Spinal cord (tissue), 10 donors: ENCODE measurements at places on chromosomes 1 and 21. TPM values are rescaled to one million over a fixed set of nuclear protein-coding genes. Genes with fewer than 3 reads are reported as not detected.

Gene SLC35D1
- 12.3 TPM for polyA plus RNA-seq

Gene IFNLR1
- 1.6 TPM for polyA plus RNA-seq

Gene ZBTB8B
- 8.3 TPM for polyA plus RNA-seq

Gene RNF220
- polyA plus RNA-seq, result 111 TPM

Gene KCNN3
- polyA plus RNA-seq, result 19.9 TPM

Gene NTNG1
- 24.5 TPM for polyA plus RNA-seq

GRCh38 chr1:51222136-51222787 lies 13.8 kb upstream of the RNF11 start:
- no peaks in the 10 kb centered on the region for H3K4me1 ChIP-seq
- H3K4me3 ChIP-seq, result no peak overlapping the region
- H3K27me3 ChIP-seq, result no peaks in the 10 kb centered on the region
- DNase-seq, result no peak
- H3K36me3 ChIP-seq, result no peaks in the 10 kb centered on the region

GRCh38 chr1:21262293-21263051 lies 27.8 kb downstream of the ECE1 start:
- peaks cover 53% of the 10 kb centered on the region for H3K4me1 ChIP-seq
- H3K27me3 ChIP-seq, result no peaks in the 10 kb centered on the region
- H3K36me3 ChIP-seq, result peaks cover 26% of the 10 kb centered on the region
- peak overlapping the region; percentile 79 for H3K27ac ChIP-seq
- H3K4me3 ChIP-seq, result no peak overlapping the region

GRCh38 chr21:37270576-37271365 lies 3.6 kb upstream of the VPS26C start:
- H3K27me3 ChIP-seq, result no peaks in the 10 kb centered on the region
- H3K4me1 ChIP-seq, result peaks cover 5% of the 10 kb centered on the region
- no peaks in the 10 kb centered on the region for H3K36me3 ChIP-seq

DNA sequence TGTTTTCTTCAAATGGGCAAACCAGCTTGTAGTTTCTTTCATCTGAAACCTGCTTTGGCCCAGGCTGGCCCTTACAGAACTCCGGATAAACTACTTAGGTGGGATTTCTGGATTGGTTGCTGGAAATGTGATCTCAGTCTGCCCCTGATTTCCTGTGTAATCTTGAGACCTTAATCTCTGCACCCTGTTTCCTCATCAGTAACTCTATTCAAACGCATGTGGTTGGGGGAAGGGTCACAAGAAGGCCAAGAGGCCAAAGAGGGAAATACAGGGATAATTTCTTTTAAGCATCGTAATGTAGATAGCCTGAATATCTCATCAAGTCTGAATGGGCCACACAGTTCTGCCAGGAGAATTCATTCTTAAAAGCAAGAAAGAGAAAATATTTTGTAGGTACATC lies 483.6 kb downstream of the LTN1 start:
- no peak overlapping the region for H3K27ac ChIP-seq
- H3K27me3 ChIP-seq, result no peaks in the 10 kb centered on the region
- no peaks in the 10 kb centered on the region for H3K4me1 ChIP-seq
- no peaks in the 10 kb centered on the region for H3K36me3 ChIP-seq
- H3K4me3 ChIP-seq, result no peak overlapping the region
- DNase-seq, result no peak

DNA sequence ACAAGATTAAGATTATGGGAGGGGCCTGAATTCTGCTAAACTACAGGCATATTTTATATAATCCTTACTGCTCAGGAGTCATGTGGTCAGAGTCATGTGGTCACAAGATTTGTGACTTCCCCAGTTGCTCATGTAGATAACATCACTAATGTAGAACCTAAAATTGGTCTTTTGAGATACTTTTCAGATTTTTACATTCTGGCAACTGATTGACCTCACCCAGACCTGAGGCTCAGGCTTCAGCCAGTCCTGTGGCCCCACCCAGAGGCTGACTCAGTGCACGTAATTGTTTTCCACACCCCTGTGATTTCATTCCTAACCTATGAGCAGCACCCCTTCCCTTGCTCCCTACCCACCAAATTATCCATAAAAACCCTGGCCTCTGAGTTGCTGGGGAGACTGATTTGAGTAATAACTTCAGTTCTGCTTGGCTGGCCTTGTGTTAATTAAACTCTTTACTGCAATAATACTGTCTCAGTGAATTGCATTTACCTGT lies 41.7 kb upstream of the ZNF326 start:
- H3K27me3 ChIP-seq, result no peaks in the 10 kb centered on the region
- H3K4me1 ChIP-seq, result no peaks in the 10 kb centered on the region
- DNase-seq, result peak; percentile 15
- no peak overlapping the region for H3K27ac ChIP-seq
- H3K36me3 ChIP-seq, result no peaks in the 10 kb centered on the region

- peaks cover 31% of the 10 kb centered on the region for H3K4me1 ChIP-seq
- H3K36me3 ChIP-seq, result no peaks in the 10 kb centered on the region
- H3K4me3 ChIP-seq, result no peak overlapping the region
Observed at GRCh38 chr1:22416555-22417454, 34.8 kb upstream of the ZBTB40 start.

DNA sequence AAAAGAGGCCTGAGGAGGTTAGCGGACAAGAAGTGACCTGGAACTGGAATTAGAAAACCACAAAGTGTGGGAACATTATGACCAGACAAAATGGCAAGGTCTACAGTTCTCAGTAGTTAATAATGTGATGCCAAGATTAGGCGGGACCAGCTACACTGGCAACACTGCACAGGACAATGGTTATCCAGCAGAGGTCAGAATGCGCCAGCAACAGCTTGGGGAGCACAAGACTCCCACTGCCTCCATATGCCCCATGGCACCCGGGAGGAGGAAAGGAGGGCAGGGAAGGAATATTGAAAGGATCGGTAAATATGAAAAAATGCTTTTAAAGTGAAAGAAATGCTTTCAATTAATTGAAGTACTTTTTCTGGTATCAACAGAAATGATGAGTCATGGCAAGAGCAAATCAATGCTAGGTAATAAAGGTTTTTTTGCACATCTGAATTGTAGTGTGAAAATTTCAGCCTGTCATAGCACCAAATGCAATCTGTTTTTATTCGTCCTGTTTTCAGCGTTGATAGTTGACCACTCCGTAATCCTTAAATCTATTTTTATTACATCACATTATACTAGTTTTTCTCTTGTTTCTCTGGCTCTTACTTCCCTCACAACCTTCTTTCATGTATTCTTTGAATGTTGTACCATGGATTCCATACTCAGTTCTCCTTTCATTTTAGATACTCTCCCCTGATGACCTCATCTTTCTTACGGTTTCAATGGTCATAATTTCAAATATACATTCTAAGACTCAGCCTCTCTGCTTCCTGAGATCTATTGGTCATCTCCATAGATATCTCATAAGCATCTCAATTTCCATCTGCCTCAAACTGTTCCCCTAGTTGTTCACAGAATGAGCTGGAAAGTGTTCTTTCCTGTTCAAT lies 30.7 kb downstream of the VCAM1 start:
- no peak overlapping the region for H3K4me3 ChIP-seq
- no peaks in the 10 kb centered on the region for H3K4me1 ChIP-seq
- H3K27me3 ChIP-seq, result no peaks in the 10 kb centered on the region
- H3K36me3 ChIP-seq, result no peaks in the 10 kb centered on the region
- H3K27ac ChIP-seq, result no peak overlapping the region

GRCh38 chr1:152543820-152544219 lies 22.8 kb downstream of the LCE3E start:
- H3K27me3 ChIP-seq, result no peaks in the 10 kb centered on the region
- no peak overlapping the region for H3K27ac ChIP-seq
- no peaks in the 10 kb centered on the region for H3K36me3 ChIP-seq

- H3K27me3 ChIP-seq, result no peaks in the 10 kb centered on the region
- DNase-seq, result no peak
- no peak overlapping the region for H3K4me3 ChIP-seq
- no peaks in the 10 kb centered on the region for H3K36me3 ChIP-seq
- H3K4me1 ChIP-seq, result peaks cover 24% of the 10 kb centered on the region
Observed at GRCh38 chr1:181208967-181209366, 120.5 kb downstream of the IER5 start.

DNA sequence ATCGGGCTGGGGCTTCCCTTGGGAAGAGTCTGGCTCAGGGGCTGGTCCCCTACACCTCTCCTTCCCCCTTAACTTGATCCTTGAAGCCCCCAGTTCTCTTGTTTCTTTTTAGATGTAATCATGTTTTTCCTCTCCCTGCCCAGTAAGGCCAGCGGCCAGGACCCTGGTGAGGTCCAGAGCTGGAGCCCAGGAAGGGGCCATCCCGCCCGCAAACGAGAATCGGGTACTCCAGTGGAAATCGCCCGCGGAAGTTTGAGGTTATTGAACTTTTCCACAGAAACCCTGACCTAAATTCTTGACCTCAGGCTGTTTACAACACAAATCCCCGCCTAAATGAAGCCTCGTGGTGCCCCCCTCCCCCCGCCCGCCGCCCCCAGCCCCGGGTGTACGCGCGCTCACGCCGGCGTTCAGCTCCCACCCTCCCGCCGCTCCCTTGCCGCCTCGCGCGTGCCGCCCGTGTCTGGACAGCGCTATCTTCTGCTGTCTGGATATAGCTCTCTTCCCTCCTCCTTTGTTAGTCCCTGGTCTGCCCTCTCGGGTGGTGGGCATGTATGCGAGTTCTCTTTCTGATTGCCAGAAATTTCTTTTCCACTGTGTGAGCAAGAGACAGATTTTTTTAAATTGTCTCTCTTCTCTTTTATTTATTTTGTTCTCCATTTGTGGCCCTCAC lies 165.9 kb upstream of the CACNA1E start:
- peak overlapping the region; percentile 39 for H3K4me3 ChIP-seq
- peaks cover 38% of the 10 kb centered on the region for H3K4me1 ChIP-seq
- no peak overlapping the region for H3K27ac ChIP-seq
- no peaks in the 10 kb centered on the region for H3K36me3 ChIP-seq
- peaks cover 41% of the 10 kb centered on the region for H3K27me3 ChIP-seq

DNA sequence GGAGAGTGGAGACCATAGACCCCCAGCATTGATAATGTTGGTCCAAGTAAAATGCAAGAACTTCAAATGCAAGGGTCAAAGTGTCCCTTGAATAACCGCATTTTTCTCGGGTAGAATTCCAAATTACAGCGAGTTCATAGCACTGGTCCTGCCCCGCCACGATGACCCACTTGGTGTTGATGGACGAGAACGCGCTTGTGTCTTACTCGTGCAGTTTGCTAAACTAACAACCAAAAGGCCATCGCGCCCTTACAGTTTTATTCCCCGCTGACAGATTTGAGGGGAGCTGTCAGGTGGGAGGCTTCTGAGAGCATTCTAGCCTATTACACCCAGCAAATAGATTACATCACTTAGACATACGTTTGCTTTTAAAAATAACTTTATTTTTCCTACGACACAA lies 17.3 kb upstream of the TSPEAR start:
- no peak for DNase-seq
- H3K27me3 ChIP-seq, result no peaks in the 10 kb centered on the region
- no peak overlapping the region for H3K4me3 ChIP-seq
- peaks cover 6% of the 10 kb centered on the region for H3K4me1 ChIP-seq
- no peaks in the 10 kb centered on the region for H3K36me3 ChIP-seq

GRCh38 chr1:6259491-6260362 lies 1.2 kb downstream of the GPR153 start:
- no peak overlapping the region for H3K27ac ChIP-seq
- no peak for DNase-seq
- no peaks in the 10 kb centered on the region for H3K27me3 ChIP-seq
- peaks cover 31% of the 10 kb centered on the region for H3K36me3 ChIP-seq
- H3K4me1 ChIP-seq, result peaks cover 67% of the 10 kb centered on the region

DNA sequence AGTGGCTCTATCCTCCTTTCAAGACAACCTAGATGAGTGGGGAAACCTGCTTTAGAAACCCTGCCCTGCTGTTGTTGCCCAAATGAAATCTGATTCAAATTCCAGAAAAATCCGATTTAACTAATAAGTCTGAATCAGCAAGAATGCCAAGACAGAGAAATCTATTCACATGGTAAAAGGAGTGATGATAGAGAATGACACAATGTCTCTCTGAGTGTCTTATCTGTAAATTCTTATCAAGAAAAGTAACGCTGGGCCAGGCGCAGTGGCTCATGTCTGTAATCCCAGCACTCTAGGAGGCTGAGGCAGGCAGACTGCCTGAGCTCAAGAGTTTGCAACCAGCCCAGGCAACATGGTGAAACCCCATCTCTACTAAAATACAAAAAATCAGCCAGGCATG lies 13.7 kb upstream of the GUCA2A start:
- peaks cover 3% of the 10 kb centered on the region for H3K36me3 ChIP-seq
- DNase-seq, result no peak
- H3K4me1 ChIP-seq, result peaks cover 13% of the 10 kb centered on the region
- H3K27me3 ChIP-seq, result no peaks in the 10 kb centered on the region

DNA sequence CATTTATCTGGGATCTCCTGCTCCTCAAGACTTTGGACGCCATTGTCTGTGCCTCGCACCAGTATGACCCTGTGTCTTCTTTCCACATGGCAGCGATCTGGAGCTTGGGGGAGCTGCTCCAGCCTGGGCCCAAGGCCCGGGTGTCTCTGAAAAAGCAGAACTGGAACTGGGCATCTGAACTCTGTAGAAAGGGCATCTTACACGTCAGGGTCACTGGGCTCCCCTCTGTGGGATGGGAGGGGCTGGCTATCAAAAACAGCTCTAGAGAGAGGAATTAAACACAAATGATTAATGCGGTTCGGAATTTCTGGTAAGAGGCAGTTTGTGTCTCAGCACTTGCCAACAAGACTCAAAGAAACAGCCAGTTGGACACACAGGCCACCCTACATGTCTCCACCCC lies 16.1 kb downstream of the FCRL1 start:
- no peak for DNase-seq

DNA sequence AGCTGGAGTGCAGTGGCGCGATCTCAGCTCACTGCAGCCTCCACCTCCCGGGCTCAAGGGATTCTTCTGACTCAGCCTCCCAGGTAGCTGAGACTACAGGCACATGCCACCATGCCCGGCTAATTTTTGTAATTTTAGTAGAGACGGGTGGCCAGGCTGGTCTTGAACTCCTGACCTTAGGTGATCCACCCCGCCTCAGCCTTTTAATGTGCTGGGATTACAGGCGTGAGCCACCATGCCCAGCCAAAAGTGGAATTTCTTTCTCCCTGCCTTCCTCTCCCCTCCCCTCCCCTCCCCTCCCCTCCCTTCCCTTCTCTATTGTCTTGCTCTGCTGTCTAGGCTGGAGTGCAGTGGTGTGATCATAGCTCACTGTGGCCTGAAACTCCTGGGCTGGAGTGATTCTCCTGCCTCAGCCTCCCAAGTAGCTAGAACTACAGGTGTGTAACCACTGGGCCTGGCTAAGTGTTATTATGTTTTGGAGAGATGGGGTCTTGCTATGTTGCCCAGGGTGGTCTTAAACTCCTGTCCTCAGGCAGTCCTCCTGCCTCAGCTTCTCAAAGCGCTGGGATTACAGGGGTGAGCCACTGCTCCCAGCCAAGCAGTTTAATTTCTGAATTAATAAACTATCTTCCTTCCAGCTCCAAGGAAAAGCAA lies 10.0 kb upstream of the MACF1 start:
- H3K36me3 ChIP-seq, result no peaks in the 10 kb centered on the region
- H3K4me3 ChIP-seq, result no peak overlapping the region
- DNase-seq, result no peak
- no peaks in the 10 kb centered on the region for H3K27me3 ChIP-seq
- no peak overlapping the region for H3K27ac ChIP-seq

- H3K4me1 ChIP-seq, result peaks cover 12% of the 10 kb centered on the region
- no peak for DNase-seq
- no peaks in the 10 kb centered on the region for H3K36me3 ChIP-seq
- no peak overlapping the region for H3K4me3 ChIP-seq
- H3K27ac ChIP-seq, result no peak overlapping the region
Observed at GRCh38 chr1:201758499-201759050, 70.4 kb upstream of the IPO9 start.
